Stimulated activated CD8-positive, alpha-beta memory T cell treated with anti-CD3 and anti-CD28 coated beads, Interleukin-7, amount 100 ng/mL, for 1 hour (primary cell): ENCODE measurements at places on chromosomes 7 and 10.

DNA sequence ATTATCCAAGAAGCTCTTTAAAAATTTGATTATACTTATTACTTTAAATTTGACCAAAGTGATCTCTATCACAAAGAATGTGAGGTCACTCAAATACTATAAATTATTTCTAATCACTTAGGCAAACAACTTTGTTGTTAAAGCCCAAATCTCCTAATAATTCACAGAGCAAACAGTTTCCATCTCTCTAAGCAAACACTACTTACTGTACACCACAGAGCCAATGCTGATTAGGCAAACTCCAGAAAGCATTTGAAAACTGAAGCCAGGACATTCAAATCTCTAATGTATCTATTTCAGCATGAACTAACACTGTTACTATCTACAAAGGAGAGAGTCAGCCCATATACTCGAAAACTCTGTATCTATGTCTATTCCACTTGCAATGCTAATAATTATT lies 107.1 kb downstream of the RNF32 start:
- no peak for DNase-seq

GRCh38 chr7:22660732-22661131 lies 66.3 kb upstream of the IL6 start:
- DNase-seq = no peak

DNA sequence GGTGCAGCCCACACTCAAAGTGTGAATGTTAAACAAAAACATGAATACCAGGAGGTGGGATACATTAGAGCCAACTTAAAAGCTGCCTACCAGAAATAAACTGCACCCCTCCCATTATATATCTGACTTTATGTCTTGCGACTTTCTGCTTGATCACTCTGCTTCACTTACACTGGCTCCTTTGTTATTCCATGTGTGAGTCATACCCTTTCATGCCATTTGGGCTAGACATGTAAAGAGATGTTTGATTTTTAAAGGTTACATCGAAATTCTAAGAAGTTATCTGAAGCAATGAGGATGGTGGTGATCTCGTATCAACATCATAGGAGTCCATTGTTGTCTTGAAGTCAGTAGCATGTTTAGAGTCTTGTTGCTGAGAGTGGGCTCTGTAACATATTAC lies 31.6 kb upstream of the ETV1 start:
- DNase-seq = no peak

- no peak for DNase-seq
Measured at GRCh38 chr10:92573091-92573797, 649 bp downstream of the IDE start.

GRCh38 chr10:89627830-89628229 lies 17.2 kb downstream of the PANK1 start:
- DNase-seq = no peak
